ENCODE measurements at places on chromosomes 2 and 18.

DNA sequence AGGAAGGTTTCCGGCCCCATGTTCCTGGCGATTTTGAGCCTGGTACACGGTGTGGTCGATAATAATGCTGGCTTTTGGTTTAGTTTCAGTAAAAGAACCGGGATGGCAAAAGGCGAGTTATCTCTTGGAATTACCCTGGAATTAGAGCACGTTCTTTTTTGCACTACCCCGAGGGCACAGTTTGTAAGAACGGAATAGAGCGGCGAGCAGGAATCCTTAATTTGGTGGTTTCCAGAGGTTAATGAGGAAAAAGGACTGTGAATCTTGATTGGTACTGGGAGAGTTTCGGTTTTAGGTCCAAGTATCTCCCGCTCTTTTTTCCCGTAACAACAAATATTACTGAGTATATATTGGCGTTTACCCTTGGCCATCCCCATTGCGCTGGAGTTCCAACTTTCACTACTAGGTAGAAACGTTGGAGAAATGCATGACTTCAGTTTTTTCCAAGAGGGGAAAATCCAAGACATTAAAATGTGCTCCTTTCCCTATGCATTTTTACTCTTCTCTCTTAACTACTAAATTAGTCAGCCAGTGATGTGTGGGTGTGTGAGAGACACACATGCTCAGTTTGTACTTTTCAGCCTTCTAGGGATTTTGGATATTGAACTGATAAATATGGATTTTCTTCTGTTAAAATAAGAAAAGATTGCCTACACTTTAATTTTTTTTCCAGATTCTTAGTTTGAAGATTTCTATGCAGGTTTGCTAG is 160.8 kb downstream of the AGPS start:
- DNase-seq: no peak

- DNase-seq: peak; percentile 91
Measured at GRCh38 chr2:230712443-230713330, at the start of gene CAB39. Gene CAB39 (plus strand): TSS chr2:230712842. CDS start chr2:230760002, 47,160 bp downstream.

DNA sequence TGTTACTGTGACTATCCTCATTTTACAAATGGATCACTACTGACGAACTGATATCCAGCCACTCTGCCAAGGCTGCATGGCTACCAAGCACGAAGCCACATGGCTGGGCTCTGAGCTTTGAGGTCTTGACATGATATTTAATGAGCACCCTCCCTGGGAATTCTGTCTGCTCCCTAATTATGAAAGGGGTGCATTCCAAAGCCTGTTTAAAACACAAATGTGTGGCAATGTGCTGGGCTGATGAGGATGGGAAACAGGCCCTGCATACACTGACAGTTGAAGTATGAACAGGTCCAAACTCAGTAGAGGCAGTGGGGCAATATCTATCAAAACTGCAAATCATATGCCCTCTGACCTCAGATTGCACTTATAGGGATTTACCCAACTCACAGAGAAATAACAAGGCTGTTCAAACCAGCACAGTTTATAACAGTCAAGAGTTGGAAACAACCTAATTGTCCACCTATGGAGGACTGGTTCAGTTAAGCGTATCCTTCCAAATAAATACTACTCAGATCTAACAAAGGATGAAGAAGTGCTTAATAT is 20.8 kb downstream of the CDC42EP3 start:
- no peak for DNase-seq

- DNase-seq: no peak
Measured at GRCh38 chr2:216974321-216975302, 114.7 kb upstream of the TNP1 start.

DNA sequence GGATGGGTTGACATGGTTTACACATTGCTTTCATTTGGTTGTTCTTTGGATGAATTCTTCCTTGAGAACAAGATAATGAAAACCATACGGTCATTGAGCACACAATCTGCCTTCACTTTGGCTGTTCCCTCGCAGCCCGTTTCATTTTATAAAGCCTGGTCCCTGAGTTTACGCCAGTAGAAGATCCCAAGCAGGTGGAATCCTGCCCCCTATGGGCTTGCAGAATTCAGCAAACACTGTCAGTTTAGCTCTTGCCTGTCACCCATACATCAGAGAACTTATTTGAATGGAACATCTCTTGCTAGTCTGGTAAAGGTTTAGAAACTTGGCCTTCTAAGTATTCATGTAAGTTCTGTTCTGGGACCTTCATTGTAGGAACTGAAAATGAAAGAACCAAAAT is 666.4 kb upstream of the ZEB2 start:
- DNase-seq: no peak

DNA sequence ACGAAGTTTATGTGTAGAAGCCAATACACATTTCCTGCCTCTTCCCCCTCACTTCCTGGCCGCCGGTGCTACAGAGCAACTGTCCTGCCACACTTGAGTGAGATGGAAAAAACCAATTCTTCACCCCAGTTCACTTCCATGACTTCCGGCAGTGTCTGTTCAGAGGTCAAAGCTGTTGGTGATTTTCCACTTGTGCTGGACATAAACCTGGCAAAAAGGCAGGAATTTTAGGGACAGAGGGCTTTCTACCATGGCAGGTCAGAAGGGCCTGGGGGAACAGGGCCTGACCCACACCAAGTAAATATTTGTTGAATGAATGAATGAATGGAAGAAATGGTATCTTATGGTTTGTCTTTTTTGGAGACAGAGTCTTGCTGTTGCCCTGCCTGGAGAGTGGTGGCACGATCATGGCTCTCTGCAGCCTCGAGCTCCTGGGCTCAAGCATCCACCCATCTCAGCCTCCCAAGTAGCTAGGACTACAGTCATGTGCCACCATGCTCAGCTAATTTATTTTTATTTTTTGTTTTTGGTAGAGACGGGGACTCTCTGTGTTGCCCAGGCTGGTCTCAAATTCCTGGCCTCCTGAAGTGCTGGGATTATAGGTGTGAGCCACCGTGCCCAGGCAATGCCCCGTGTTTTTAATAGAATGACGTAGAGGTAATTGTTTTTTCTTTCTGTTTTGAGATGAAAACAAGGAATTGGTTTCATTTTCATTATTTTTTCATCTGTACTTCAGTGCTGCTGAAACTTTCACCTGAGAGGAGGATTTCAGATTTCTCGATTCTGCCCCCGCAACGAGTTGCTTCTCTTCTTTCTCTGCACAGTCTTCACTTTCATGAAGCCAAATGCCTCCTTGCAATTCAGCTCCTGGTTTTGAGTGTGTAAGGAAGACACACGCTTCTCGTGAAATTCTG is 48.0 kb upstream of the LPIN2 start:
- no peak for DNase-seq

- no peak for DNase-seq
Measured at GRCh38 chr18:41263956-41264355, 691.1 kb upstream of the PIK3C3 start.

DNA sequence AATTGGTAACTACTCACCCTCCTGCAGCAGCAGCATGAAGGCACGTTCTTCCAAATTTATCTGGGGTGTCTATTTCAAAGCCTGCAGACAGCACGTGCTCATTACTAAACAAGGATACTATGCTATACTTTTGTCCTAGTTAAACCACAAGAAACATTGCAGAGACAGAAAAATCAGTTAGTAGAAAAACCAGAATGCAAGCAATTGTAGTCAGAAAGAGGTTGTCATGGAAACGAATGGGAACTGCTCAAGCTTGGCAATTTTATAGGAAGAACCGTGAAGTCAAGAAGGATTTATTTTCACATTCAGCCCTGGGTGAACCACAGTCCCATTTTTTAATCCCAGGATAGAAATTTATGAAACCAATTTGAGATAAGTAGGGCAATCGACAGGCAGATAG is 162.2 kb upstream of the PGAP1 start:
- no peak for DNase-seq

- DNase-seq: no peak
Measured at GRCh38 chr2:191359133-191359532, 113.9 kb downstream of the MYO1B start.

- DNase-seq: no peak
Measured at GRCh38 chr2:45205480-45205879, 196.2 kb upstream of the SIX2 start.

DNA sequence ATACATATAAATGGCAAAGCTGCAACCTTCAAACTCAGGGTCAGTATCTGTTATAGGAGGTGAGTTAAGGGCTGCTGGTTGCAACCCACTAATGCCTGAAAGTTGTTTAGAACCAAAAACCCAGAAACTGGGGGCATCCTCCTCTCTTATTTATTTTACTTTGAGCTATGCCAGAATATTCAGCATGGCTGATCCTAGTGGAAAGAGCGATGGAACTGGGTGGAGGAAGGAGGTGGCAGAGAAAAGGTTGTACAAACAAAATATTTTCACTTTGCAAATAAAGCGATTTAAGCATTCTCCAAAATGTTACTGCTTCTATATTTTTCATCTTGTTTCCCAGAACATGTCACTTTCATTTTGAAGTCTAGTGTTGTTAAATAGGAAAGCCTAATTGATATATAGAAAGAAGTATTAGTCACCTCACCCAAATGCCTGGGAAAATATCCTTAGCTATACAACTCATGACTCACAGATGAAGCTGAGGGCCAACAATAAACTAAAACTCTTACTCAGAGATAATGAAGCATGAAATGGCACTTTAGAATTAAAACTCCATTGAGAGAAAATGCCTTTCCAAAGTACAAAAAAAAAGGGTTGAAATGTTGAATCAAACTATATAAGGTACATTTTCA is 251.4 kb upstream of the UBE2E3 start:
- DNase-seq: no peak
